ENCODE measurements at places on chromosomes 6 and 20.
A peak's percentile ranks its signal among the peaks of the same experiment; 100 is the strongest.

- DNase-seq: no peak
These were observed 249.7 kb downstream of the NKAIN2 start for GRCh38 chr6:124053315-124053714.

DNA sequence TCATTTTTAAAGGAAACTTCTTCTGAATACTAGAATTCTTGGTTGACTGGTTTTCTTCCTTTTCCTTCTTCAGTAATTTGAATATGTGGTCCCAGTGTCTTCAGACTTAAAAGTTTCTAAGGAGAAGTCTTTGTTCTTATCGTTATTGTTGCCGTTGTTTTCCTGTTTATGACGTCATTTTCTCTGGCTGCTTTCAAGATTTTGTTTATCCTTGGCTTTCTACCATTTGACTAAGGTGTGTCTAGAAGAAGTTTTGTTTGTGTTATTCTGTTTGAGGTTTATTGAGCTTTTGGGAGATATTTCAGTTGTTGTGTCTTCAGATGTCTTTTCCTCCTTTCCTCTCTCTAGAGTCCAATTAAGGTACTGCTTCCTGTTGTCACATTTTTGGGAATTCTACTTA lies 24.5 kb downstream of the CDYL start:
- no peak for DNase-seq

- DNase-seq: peak; percentile 21
These were observed 5.4 kb upstream of the PLAGL1 start for GRCh38 chr6:144013486-144013909.

- peak; percentile 25 for DNase-seq
These were observed 64.9 kb upstream of the ARHGAP18 start for GRCh38 chr6:129774697-129775447.

DNA sequence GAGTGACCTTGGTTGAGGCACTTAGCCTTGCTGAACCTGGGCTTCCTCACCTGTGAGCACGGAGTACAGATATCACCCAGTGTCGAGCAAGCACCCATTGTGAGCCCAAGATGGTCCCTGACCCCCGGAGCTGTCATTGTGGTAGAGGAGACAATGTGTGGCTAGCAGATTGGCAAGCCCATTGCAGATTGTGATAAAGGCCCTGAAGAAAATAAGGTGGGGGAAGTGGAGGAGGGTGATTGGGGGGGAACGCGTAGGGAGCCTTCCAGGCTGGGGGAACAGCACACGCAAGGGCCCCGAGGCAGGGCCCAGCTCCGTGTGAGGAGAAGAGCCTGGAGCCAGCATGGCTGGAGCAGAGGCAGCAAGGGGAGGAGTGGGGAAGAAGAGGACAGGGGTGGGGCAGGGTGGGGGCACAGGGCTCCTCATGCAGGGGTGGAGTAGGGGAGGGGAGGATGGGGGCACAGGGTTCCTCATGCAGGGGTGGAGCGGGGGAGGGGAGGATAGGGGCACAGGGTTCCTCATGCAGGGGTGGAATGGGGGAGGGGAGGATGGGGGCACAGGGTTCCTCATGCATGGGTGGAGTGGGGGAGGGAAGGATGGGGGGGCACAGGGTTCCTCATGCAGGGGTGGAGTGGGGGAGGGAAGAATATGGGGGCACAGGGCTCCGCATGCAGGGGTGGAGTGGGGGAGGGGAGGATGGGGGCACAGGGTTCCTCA lies 7.0 kb downstream of the CEBPB start:
- no peak for DNase-seq

DNA sequence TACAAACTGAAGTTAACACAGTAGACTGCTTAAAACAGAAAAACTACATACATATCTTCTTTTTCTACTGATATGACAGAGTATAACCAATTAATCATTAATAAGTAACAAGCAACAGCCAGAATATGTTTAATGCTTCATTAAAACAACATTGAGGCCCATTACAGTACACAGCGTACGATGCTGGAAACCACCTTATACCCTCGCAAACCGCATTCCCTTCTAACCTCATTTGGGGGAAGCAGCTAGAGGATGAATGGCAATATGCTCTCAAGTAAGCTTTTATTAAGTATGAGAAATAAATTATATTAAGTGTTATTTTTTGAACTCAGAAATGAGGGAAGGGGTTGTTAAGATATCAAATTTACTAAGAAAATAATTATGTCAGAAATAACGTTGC lies 142.4 kb downstream of the GMDS start:
- DNase-seq: no peak

GRCh38 chr6:39543950-39544349 lies 181.3 kb downstream of the KIF6 start:
- no peak for DNase-seq

Measured in amygdala (tissue), 56 donors.